ENCODE measurements at places on chromosomes 13 and 19. TPM values are rescaled to one million over a fixed set of nuclear protein-coding genes. Genes with fewer than 3 reads are reported as not detected.
A peak's percentile ranks its signal among the peaks of the same experiment; 100 is the strongest.

DNA sequence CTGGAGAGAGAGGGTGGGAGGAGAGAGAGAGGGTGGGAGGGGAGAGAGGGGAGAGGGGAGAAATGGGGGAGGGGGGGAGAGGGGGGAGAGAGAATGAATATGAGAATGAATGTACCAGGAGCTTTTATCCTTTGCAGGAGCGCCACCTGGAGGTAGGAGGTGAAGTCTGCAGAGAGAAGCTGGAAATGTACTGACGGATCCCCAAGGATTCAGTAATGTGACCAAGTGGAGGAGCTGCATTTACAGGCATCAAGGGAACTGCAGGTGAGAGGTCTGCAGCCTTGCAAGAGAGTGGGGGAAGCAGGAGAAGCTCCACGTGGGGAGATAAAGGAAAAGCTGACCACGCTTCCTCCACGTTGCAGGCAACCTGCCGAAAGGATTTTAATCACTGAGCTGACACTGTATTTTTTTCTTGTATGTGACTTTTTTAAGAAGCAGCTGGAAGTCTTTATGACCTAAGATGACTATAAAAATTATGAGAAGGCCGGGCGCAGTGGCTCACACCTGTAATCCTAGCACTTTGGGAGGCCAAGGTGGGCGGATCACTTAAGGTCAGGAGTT, 33.7 kb downstream of the VSTM1 start:
- peaks cover 17% of the 10 kb centered on the region for H3K4me1 ChIP-seq
- no peak overlapping the region for H3K4me3 ChIP-seq
- H3K36me3 ChIP-seq, result no peaks in the 10 kb centered on the region
- DNase-seq, result peak; percentile 72

The CEP89 gene
- total RNA-seq, result 13.1 TPM

- no peak overlapping the region for H3K4me3 ChIP-seq
- no peaks in the 10 kb centered on the region for H3K36me3 ChIP-seq
- H3K27me3 ChIP-seq, result peaks cover 22% of the 10 kb centered on the region
- H3K4me1 ChIP-seq, result peaks cover 22% of the 10 kb centered on the region
- no peak overlapping the region for H3K27ac ChIP-seq
Measured at GRCh38 chr13:23377983-23378632, 55.4 kb downstream of the SACS start.

DNA sequence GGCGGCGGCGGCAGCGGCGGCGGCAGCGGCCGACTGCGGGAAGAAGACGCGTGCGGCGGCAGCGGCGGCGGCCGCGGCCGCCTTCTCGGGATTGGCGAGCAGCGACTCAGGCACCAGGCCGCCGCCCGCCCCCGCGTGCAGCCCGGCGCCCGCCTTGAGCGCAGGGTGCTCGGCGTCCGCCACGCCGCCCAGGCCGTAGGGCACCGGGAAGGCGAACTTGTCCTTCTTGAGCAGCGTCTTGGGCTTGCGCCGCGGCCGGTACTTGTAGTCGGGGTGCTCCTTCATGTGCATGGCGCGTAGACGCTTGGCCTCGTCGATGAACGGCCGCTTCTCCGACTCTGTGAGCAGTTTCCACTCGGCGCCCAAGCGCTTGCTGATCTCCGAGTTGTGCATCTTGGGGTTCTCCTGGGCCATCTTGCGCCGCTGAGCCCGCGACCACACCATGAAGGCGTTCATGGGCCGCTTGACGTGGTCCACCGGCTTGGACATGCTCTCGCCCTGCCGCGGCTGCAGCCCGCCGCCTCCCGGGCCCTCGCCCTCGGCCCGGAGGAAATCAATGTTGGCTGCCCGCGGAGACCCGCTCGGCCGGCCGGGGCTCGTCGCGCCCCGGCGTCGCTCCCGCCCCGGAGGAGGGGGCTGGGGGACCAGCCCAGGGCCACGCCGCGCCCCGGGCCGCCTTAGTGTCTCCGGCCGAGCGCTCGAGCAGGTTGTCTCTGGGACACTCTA, 621 bp downstream of the SOX21 start:
- no peaks in the 10 kb centered on the region for H3K36me3 ChIP-seq
- H3K4me3 ChIP-seq, result no peak overlapping the region
- no peak overlapping the region for H3K27ac ChIP-seq
- no peak for DNase-seq

- H3K4me3 ChIP-seq, result no peak overlapping the region
- no peaks in the 10 kb centered on the region for H3K27me3 ChIP-seq
- H3K27ac ChIP-seq, result no peak overlapping the region
- no peaks in the 10 kb centered on the region for H3K4me1 ChIP-seq
Measured at GRCh38 chr19:10913716-10914340, 14.6 kb downstream of the YIPF2 start.

The DCUN1D2 gene
- total RNA-seq, result 7.4 TPM

The KIR2DL1 gene
- total RNA-seq, result not detected

DNA sequence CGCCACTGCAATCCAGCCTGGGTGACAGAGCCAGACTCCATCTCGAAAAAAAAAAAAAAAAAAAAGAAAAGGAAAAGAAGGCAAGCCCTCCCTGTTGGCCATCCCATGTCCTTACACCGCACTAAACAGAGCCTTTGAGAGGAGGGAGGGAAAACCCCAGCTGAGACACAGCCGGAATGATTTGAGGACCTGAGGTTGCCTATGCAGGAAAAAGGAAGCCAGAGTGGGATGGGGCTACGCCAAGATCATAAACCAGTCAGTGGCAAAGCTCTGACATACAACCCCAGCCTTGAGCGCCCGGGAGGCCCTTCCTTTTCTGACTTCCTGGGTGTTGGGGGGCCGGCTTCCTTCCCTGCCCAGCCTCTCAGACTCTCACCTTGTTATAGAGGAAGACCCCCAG, 12.5 kb upstream of the CHERP start:
- H3K36me3 ChIP-seq, result peaks cover 22% of the 10 kb centered on the region
- H3K4me3 ChIP-seq, result no peak overlapping the region
- no peak overlapping the region for H3K27ac ChIP-seq
- DNase-seq, result no peak
- H3K4me1 ChIP-seq, result no peaks in the 10 kb centered on the region

Data from HepG2 (cell line).